ENCODE measurements at places on chromosomes 6 and 20.
A peak's percentile ranks its signal among the peaks of the same experiment; 100 is the strongest.

DNA sequence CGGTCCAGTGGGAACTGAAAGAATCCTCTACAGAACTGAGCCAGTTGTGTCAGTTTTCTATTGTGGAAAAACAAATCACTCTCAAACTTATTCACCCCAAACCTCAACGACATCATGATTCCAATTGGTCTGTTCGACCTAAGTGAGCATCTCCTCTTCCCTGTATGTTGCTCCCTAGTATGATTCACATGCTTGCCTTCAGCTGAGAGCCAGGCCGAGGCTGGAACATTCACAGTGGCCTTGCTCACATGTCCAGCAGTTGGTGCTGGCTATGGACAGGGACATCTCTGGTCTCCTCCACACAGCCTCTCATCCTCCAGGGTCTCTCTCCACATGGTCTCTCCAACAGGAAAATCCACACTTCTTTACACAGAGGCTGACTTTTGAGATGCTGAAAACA, 28.3 kb upstream of the TMEM181 start:
- no peak for DNase-seq

GRCh38 chr6:47248446-47248845, 61.3 kb downstream of the TNFRSF21 start:
- no peak for DNase-seq

GRCh38 chr6:105974986-105975385, 111.2 kb upstream of the PRDM1 start:
- DNase-seq, result no peak

- DNase-seq, result no peak
These were observed 320.0 kb downstream of the NKAIN2 start for GRCh38 chr6:124123617-124124209.

DNA sequence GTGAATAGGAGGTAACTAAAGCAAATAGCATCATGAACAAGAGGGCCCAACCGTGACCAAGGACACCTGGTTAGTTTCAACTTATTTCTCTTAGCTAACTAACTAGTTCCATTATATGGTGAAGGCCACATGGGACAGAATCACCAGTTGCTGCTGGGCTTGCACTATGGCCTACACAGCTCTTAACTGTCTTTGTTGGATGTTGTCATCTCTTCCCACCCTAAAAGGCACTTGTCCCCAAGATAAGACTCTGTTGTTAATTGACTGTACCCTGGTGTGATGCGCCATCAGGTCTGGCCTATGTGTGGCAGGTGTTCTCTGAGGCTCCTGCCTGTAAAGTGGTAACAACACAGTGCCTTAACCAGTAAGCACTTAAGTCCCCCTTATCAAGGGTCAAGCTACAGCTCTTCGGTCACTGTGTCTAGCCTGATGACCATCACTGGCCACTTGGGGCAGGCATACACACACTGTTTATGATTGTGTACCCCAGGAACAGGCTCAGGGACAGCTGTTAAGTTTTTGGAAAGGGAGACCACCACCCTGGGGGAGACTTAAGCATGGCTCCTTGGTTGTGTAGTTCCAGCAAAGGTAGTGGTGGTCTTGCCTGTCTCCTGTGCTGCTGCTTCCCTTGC, 51.2 kb downstream of the CHD6 start:
- no peak for DNase-seq

GRCh38 chr6:98764373-98764911, 69.9 kb upstream of the POU3F2 start:
- DNase-seq, result no peak

DNA sequence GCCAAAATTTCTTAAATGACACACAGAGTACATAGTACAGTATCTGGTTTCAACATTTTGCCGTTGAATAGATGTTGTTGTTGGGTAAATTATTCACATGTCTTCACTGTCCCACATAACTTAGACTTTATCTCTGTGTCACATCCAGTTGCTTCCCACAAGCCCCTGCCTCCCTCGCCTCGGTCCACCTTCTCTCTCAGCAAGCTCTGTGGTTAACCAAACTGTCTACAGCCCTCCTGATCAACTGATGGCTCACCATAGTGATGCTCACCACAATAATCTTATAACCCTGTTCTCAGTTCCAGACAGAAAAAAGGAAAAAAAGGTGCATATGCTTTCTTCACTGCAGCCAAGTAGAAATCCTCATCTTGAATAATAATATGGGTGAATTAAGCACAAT, 23.0 kb downstream of the IL17F start:
- no peak for DNase-seq

DNA sequence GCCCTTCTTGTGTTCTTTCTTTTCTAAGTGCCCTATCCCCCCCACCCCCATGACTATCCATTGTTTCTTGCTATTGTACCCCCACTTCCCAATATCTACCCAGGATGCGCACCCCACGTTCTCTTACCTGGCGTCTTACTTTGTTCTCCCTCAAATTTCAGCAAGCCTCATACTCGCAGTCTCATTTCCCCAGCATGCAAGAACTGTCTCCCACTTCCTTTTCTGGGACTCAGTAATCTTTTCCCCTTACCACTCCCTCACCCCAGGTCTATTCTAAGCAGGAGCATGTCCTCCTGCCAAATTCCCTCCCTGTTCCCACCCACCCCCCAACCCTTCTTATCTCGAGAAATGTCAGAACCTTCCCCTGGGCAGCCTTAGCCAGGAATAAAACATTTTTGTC, 1.7 kb upstream of the EHMT2 start:
- no peak for DNase-seq

GRCh38 chr6:126530775-126531174, 190.9 kb downstream of the CENPW start:
- no peak for DNase-seq

GRCh38 chr6:52612336-52613054, 35.6 kb upstream of the TRAM2 start:
- no peak for DNase-seq

GRCh38 chr6:111606620-111607115, 990 bp upstream of the TRAF3IP2 start:
- no peak for DNase-seq

DNA sequence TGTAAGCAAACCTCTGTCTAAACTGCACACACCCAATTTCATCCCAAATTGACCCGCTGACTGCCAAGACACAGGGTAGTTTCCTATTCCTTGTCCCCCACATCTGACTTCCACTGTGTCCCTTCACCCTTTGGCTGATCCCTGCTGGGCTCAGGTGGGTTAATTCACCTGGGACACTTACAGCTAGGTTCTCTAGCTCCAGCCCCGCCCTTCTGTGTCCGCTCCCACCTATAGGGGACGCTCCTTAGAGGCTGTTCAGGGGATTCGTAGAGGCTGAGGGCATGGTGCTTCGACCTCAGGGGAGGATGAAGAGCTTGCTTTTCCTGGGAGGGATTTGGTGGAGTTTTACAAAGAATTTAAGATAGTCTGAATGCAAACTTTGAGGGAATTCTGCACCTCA, 4.0 kb upstream of the CD93 start:
- DNase-seq, result no peak

DNA sequence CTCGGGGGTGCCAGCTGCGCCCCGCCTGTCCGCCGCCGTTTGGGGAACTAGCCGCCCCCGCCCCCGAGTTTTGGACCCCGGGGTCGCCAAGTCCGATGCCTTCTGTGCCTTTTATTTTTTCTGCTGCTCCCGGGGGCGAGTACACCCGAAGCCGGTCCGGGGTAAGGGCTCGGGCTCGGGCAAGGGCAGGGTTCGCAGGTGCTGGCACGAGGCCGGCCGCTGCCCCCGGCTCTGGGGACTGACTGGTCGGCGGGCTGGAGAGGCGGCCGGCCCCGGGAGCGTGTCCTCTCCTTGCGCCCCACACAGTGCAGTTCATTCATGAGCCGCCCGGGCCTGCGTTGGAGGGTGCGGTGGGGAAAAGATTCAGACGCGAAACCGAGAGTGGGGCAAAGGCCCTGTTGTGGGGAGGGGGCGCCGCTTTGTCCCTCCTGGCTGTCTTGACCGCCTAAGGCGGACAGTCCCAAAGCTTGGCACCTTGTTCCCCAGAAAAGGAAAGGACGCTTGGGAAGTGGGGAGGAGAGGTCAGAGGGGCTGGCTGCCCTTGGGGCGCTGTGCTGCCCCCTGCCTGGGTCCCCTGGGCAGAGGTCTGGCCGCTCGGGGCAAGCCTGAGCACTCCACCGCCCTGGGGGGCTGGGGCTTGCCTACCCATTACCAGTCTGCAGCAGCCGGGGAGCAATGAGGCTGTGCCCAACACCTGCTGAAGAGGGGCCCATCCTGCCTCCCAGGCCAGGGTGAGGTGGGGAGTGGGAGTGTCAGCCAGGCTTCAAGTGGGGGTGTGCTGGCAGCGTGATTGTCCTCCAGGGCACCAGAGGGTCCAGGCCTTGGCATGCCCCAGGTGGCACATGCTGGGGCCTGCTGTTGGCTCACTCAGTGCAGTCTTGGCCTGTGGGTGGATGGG, 915 bp downstream of the TMEM63B start:
- no peak for DNase-seq

GRCh38 chr6:21598674-21599023, 5.1 kb downstream of the SOX4 start:
- no peak for DNase-seq

- DNase-seq, result no peak
These were observed 12.1 kb upstream of the PDYN start for GRCh38 chr20:2005831-2006426.

- DNase-seq, result peak; percentile 69
These were observed at the start of gene ID4 for GRCh38 chr6:19836799-19837510. TSS of gene ID4 (plus strand) at chr6:19837370. CDS start at chr6:19837755, 385 bp downstream.

DNA sequence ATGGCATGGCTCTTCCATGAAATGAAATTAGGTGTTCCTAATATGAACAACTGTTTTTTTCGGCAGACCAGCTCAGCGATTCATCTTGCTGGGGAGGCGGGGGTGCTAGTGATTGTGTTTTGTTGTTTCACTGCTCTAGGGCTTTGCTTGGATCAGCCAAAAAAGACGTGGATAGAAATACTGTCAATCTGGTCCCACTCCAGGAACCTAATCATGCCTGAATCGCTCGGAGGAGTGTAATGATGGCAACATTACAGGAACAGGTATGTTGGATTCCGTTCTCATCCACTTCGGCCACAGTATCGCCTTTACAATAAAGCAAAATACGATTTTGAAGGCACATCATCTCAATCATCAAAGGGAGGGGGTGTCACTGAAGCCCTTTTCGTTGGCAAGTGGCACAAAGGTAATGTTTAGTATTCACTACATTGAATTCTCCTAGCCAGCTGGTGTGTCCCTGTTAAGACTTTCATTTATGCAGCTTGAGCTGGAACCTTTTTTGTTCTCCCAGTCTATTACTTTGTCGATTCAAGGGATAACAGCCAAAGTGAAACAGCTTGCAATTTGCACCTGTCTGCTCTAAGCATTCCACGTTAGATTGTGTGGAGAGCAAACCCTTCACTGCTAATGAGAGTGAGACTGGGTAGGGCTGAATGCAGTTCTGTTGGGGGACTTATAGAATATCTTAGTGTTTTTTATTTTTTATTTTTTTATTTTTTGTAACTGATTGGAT, 477.7 kb downstream of the TFAP2A start:
- no peak for DNase-seq

GRCh38 chr6:105835373-105835772, 250.8 kb upstream of the PRDM1 start:
- DNase-seq, result no peak

GRCh38 chr6:56524891-56525703, 117.6 kb downstream of the DST start:
- no peak for DNase-seq

GRCh38 chr6:134640975-134641429, 308.9 kb downstream of the ALDH8A1 start:
- no peak for DNase-seq

GRCh38 chr6:101202867-101203374, 190.6 kb upstream of the GRIK2 start:
- DNase-seq, result no peak

GRCh38 chr6:14082771-14083170, 34.8 kb upstream of the CD83 start:
- DNase-seq, result no peak

DNA sequence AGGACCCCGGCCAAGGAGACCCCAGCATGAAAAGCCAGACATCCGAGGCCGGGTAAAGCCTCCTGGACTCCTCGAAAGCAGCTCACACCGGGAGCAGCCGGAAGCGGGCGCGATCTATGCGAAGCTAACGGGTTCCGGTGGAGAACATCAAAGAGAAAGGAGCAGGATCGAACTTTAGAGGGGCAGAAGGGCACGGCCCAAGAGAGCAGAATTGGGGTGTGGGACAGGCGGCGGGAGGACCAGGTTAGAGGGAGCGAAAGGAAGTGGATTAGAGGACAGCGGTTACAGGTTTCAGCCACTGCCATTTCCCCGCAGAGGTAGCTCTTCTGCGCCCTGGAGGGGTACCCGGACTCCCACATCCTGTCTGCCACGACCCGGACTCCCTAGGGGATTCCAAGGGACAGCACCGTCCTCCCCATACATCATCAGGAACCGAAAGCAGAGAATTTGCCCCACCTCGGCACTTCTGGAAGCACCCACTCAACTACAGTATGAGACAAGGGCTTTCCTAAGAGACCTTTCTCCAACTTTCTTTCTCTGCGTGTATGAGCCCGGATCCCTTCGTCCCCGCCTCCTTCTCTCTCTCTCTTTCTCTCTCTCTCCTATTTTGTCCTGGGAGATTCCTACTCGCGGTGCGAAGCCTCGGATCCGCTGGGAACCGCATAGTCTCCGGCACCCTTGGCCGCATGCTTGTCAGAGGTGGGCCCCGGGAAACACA, 507 bp upstream of the VGLL2 start:
- peak; percentile 6 for DNase-seq

GRCh38 chr6:6414931-6415330, 94.5 kb upstream of the F13A1 start:
- no peak for DNase-seq

DNA sequence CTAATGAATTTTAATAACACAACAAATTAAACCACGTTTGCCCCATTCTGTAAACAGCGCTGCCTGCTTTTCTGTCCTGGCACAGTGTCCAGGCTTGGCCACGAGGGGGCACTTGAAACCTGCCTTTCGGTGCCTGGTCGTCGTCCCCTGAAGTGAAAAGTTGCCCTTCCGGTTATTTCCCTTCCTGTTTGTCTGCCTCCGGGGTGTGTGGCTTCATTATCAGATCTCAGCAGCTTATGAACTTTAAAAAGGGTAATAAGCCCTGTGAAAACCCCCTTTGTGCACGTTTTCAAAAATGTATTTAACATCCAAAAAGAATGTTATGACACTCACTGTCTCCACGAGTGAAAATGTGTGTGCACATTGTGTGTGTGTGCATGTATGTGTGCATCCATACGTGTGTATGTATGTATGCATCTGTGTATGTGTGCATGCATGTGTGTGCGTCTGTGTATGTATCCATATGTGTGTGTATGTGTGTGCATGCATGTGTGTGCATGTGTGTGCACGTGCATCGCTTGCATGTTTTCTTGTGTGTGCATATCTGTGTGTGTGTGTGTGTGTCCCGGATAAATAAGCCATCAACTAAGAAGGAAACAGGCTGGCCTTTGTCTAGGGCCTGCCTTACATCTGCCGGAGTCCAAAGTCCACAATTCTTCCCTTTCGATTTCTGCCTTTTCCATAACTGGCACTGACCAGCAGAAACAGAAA, 358.4 kb downstream of the THBS2 start:
- DNase-seq, result no peak

- no peak for DNase-seq
These were observed 52.9 kb downstream of the ATP9A start for GRCh38 chr20:51715163-51715855.

DNA sequence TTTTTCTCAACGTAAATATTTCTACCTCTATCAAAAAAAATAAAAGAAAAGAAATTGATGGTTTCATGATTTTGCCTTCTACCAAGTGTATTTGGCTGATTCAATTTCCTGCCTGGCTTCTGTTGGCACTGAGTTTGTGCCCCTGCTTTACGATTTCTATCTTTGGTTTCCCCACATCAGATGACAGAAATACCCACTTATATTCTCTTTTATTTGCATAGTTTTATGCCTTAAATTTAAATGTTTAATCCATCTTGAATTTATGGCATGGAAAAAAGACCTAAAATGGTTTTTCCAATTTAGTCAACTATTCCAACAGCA, 34.3 kb downstream of the RNF24 start:
- DNase-seq, result no peak
